ENCODE measurements at places on chromosomes 6 and 20.

GRCh38 chr6:155645325-155645724 lies 189.7 kb upstream of the NOX3 start:
- no peak for DNase-seq

DNA sequence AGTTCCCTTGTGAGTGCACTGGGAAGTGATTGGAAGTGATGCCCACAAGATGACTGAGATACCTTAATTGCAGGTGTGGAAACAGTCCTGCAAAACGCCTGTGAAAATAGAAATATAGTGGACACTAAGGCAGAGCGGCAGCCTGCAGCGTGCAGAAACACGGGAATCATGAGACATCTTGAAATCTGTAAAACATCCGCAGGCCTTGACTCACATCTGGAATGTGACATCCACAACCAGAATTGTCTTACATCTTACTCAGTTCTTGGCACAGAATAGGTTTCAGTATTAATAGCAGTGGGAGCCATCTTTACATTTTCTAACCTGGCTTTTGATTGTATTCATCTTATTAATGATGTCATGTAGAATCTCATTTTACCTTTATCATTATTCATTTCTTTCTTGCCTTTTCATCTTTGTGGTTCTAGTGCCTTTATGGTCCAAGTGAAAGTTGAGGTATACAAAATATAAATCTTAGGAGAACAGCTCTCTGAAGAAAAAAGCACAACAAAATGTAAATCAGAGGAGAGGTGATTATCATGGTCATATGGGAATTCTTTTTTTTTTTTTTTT lies 44.6 kb downstream of the CDYL start:
- no peak for DNase-seq

DNA sequence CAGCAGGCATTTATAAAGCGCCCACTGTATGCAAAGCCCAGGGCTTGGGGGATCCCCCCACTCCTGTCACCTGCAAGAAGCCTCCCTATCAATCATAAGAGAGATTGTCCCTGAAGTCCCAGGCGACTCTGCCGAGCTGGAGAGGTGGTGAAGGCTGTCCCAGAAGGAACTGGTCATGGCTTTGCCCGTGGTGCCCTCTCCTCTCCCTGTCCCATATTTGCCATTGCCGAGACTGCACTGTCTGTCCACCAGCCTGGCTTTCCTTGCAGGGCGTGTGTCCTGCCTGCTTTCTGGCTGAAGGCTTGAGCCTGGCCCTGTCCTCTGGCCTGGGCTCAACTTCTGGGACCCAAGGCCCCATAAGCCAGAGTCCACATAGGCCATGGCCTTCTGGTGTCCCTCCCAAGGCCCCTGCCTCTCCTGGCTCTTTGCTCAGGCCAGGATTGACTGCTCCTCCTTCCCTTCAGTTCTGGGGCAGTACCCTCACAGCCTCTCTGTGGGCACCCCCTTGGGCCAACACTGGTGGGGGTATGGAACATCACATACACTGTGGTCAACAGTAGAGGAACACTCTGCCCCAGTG lies 46.9 kb downstream of the CPXM1 start:
- no peak for DNase-seq

GRCh38 chr20:7094438-7094997 lies 327.0 kb downstream of the BMP2 start:
- DNase-seq = no peak

GRCh38 chr6:25769983-25770382 lies 15.4 kb downstream of the SLC17A4 start:
- DNase-seq = no peak

DNA sequence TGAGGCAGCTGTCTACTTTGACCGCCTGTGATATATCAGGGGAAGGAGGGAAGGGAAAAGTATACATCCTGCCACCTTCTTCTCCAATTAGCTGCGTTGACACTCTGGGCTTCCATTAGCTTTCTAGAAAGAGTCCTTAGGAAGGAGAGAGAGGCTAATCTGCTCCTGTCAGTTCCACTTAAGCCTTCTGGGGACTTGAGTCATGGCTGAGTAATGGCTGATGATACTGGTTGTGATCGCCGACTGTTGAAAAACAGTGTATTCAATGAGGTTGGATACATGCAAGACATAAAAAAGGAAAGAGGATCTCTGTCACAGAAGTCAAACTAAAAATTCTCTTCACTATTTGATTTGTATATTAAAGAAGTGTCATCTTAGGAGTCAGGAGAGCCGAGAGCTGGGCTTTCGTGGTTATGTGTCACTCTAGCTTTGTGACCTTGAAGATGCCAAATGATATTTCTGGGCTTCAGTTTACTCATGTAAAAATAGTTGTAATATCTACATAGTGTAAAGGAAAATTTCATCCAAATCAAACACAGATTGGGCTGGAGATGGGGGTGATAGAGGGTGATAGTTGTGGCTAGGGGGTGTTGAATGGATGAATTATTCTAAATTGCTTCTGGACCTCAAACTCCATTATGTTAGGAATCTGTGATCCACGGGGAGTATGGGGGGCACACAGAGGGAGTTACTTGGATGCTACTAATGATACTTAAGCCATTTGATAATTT lies 189.0 kb downstream of the UST start:
- no peak for DNase-seq

- DNase-seq = no peak
Observed at GRCh38 chr20:51444467-51444866, 98.1 kb downstream of the NFATC2 start.

DNA sequence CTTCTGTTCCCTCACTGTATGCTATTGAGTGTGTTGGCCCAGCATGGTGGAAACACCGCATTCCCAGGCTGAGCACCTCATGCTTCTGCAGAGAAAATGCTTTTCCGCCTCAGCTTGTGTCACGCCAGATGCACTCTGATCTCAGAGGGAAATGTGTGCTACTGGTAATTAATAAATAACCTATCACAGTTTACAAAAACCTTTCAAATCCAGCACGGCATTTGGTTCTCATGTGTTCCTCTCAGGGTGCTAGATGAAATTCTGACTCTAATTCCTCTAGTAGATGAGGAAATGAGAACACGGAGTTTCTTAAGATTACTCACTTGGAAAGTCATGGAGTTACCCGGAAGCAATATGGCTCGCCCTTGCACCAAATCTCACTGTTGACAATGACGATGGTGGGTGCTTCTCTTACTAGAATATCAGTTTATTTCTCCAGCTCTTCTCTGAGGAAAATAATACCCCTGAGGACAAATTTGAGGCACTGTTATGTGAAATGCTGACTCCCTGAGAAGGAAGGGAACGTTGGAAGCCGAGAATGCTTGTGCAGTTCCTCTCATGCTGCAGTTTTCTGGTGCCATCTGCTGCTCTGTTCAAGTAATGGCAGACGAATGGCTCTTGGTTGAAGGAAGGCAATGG lies 116.6 kb downstream of the RNF144B start:
- no peak for DNase-seq

GRCh38 chr6:158686791-158687381 lies 37.0 kb downstream of the SYTL3 start:
- peak; percentile 10 for DNase-seq

GRCh38 chr20:38109591-38110524 lies 55.2 kb downstream of the TGM2 start:
- no peak for DNase-seq

GRCh38 chr6:147441751-147442150 lies 66.7 kb upstream of the SAMD5 start:
- no peak for DNase-seq

DNA sequence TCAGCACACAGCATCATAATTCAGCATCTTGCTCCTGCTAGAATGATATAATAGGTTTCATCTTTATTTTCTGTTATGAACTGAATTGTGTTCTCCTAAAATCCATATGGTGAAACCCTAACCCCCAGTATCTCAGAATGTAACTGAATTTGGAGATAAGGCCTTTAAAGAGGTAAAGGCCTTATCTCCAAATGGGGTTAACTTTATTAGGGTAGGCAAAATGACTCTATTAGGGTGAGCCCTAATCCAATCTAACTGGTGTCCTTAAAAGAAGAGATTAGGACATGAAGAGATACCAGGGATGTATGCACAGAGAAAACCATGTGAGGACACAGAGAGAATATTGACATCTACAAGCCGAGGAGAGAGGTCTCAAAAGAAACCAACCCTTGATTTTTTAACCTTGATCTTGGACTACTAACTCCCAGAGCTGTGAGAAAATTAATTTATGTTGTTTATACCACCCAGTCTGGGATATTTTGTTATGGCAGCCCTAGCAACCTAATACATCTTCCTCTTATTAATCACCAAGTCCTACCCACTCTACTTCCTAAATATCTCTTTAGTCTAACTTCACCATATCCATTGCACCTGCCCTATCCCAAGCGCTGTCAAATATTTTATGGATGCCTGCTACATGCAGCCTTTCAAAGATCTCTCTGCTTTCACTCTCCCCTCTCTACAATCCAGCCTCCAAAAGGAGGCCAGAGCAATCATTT lies 8.5 kb upstream of the MRS2 start:
- DNase-seq = no peak

- no peak for DNase-seq
Observed at GRCh38 chr6:156557251-156557910, 219.8 kb upstream of the ARID1B start.

DNA sequence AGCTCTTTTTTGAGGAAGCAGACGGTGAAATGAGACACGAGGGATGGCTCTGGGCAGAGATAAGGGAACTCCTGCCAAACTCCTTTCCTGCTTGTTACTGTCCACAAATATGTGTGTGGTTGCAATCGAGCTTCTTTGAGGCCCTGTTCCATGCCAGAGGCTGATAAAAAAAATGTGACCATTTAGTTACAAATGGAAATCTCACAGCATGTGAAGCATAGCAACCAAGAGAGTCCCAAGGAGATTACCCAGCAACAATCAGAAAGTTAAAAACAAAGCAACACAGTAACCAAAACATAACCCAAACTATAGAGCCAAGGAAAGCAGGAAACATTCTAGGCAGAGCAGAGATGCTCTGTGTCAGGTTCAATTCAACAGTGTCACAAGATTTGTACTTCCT lies 35.4 kb upstream of the HMGN3 start:
- DNase-seq = no peak

GRCh38 chr6:57063847-57064246 lies 17.4 kb downstream of the KIAA1586 start:
- no peak for DNase-seq

- no peak for DNase-seq
Observed at GRCh38 chr6:12418946-12419345, 128.8 kb downstream of the EDN1 start.

- DNase-seq = no peak
Observed at GRCh38 chr6:135624402-135625295, 127.1 kb upstream of the AHI1 start.

DNA sequence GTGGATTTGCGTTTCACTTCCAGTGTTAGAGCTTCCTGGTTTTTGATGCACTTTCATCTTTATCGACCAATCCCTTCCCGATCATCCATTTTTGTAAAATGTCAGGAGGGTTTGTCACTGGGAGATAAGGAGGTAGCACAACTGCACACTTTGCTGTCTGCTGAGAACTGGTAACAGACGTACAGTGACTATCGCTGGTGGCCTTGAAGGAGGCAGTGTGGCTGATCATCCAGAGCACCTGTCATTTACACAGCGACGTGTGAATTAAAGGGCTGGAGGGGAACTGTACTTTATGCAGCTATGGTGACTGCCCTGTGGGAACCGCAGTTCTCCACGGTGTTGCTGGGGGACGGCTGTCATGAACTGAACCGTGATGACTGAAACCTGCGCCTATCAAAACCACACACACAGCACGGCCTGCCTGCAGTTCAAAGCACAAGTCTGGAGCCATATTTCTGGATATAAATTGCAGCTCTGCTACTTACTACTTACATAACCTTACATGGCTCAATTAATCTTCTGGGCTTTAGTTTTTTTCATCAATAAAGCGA lies 50.0 kb downstream of the HUS1B start:
- no peak for DNase-seq

GRCh38 chr6:26307850-26308249 lies 57.1 kb upstream of the BTN3A2 start:
- no peak for DNase-seq

DNA sequence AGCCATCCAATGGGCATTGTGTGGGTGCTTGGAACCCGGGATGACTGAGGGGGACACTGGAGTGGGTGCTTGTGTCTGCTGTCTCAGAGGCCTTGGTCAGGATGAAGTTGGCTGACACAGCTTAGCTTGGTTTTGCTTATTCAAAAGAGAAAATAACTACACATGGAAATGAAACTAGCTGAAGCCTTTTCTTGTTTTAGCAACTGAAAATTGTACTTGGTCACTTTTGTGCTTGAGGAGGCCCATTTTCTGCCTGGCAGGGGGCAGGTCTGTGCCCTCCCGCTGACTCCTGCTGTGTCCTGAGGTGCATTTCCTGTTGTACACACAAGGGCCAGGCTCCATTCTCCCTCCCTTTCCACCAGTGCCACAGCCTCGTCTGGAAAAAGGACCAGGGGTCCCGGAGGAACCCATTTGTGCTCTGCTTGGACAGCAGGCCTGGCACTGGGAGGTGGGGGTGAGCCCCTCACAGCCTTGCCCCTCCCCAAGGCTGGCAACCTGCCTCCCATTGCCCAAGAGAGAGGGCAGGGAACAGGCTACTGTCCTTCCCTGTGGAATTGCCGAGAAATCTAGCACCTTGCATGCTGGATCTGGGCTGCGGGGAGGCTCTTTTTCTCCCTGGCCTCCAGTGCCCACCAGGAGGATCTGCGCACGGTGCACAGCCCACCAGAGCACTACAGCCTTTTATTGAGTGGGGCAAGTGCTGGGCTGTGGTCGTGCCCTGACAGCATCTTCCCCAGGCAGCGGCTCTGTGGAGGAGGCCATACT lies 49.4 kb downstream of the PYGB start:
- DNase-seq = no peak

GRCh38 chr20:56627122-56628014 lies 1.7 kb upstream of the TFAP2C start:
- DNase-seq = no peak

GRCh38 chr6:43101497-43101896 lies 25.4 kb downstream of the PTK7 start:
- no peak for DNase-seq

GRCh38 chr6:41850861-41851260 lies 44.3 kb downstream of the USP49 start:
- no peak for DNase-seq

DNA sequence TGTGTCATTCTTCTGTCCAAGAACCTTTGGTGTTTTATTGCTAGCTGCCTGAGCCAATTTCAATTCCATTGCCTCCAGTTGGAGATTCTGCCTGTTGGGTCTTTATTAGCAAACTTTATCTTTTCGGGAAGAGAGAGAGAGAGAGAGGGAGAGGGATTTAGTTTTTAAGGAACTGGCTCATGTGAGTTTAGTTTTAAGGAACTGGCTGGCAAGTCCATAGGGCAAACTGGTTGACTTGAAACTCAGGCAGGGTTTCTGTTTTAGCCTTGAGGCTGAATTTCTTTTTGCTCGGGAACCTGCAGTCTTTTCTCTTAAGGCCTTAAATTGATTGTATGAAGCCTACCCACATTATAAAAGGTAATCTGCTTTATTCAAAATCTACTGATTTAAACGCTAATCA lies 23.0 kb downstream of the BCKDHB start:
- DNase-seq = no peak

- DNase-seq = no peak
Observed at GRCh38 chr6:116386581-116387299, 16.0 kb downstream of the DSE start.

- no peak for DNase-seq
Observed at GRCh38 chr6:35651244-35651643, 37.5 kb downstream of the FKBP5 start.
